ENCODE measurements at places on chromosomes 1 and 21.

- DNase-seq: no peak
Measured at GRCh38 chr1:154867064-154867825, 2.8 kb downstream of the KCNN3 start.

- no peak for DNase-seq
Measured at GRCh38 chr1:27293915-27294314, 28.0 kb upstream of the TMEM222 start.

- no peak for DNase-seq
Measured at GRCh38 chr21:38175306-38175705, 81.5 kb upstream of the KCNJ15 start.

- DNase-seq: no peak
Measured at GRCh38 chr1:33515607-33516006, 43.2 kb downstream of the ZSCAN20 start.

- DNase-seq: no peak
Measured at GRCh38 chr1:198497326-198498102, 43.0 kb downstream of the ATP6V1G3 start.

GRCh38 chr1:118185084-118185832 is at the start of gene SPAG17:
Gene SPAG17, minus strand, starts transcription at chr1:118185228. Its CDS starts 71 bp downstream, at chr1:118185157.
- no peak for DNase-seq

GRCh38 chr1:155966750-155967149 is 11.6 kb downstream of the ARHGEF2 start:
- no peak for DNase-seq

- DNase-seq: no peak
Measured at GRCh38 chr1:211908951-211909350, 78.4 kb upstream of the LPGAT1 start.

DNA sequence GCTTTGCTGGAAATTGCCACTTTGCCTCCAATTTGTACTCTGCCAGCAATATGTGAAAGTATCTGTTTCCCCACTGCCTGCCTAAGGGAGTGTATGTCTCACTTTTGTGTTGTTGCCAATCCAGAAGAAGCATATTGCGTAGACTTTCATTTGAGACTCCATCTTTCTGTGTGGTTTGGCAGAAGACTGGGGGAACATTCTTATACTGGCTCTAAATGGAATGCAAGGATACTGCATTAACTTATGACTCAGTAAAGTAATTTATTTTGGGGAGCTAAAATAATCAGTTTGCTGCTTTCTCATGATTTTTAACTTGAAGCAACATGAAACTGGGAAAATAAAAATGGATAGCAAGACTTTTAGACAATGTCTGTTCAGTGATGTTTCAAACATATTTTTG is 107.7 kb upstream of the TMPRSS2 start:
- no peak for DNase-seq

DNA sequence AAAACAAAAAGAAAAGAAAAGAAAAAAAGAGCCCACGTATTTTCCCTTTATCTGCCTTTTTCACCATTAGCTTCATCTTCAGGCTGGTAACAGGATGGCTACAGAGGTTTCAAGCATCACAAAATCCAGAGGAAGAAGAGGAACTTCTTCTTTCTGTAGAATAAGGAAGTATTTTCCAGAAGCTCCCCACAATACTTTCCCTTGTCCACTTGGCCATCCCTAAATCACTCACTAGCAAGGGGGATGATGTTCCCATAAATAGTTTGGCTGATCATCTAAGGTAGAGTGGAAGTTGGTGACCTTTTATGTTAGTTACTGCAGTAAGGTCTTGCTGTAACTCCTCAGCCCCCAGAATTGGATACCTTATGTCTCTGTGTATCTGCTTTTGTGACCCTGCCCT is 45.1 kb upstream of the RNF11 start:
- DNase-seq: no peak

GRCh38 chr1:27686223-27686990 is 14.4 kb upstream of the IFI6 start:
- no peak for DNase-seq

- DNase-seq: no peak
Measured at GRCh38 chr1:48717082-48717481, 59.6 kb downstream of the BEND5 start.

GRCh38 chr1:93180723-93181613 is at the start of gene CCDC18:
Gene CCDC18, plus strand, starts transcription at chr1:93180724. Its CDS starts 2,638 bp downstream, at chr1:93183362.
- peak; percentile 5 for DNase-seq

GRCh38 chr1:16970132-16970910 is 10.1 kb downstream of the MFAP2 start:
- no peak for DNase-seq

DNA sequence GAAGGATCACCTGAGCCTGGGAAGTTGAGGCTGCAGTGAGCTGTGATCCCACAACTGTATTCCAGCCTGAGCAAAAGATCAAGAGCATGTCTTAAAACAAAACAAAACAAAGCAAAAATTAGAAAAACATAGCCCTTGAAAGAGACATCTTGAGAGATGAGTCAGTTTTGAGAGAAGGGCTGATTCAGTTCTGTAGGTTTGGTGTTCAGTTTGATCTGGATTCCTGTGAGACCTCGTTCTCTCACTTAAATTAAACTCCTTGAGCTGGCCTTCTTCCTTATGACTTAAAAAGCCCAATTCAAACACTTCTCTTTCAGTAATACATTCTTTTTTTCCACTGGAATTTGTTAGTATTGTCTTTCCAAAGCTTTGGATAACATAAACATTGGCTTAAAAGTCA is 164.2 kb downstream of the NRIP1 start:
- DNase-seq: no peak

GRCh38 chr1:224901087-224901810 is 28.2 kb upstream of the DNAH14 start:
- no peak for DNase-seq

- no peak for DNase-seq
Measured at GRCh38 chr1:227899820-227900449, 47.8 kb downstream of the WNT9A start.

DNA sequence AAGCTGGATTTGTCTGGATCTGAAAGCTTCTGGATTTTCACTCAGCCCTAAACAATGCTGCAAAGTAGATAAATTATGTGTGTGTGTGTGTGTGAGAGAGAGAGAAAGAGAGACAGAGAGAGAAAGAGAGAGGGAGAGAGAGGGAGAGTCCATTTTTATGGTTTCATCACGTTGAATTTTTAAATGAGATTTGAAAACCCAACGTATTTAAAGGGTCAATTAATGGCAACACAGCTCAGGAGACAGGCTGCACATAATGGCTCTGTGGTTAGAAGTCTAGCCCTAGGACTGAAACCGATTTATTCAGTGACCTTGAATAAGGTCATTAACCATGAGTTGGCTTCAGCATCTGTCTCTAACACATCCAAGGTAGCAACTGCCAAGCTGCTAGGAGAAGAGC is 35.3 kb upstream of the FMN2 start:
- DNase-seq: no peak

DNA sequence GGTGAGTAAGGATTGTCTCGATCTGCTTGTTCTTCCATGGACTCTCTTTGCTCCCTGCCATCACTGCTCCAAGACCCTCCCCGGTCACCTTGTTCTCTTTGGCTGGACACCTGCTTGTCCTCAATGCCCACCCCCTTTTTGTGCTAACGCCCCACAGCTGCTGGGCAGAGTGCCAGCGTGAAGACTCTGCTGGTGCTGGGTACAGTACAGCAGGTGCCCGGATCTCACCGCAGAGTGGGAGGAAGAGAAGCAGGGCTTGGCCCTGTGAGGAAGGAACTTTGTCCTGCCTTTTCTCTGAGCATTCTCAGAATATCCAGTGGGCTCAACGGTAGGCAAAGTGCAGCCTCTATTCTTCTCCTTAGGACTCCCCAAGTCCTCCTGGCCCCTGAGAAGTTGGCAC is 90.1 kb downstream of the PLXNA2 start:
- no peak for DNase-seq

- DNase-seq: no peak
Measured at GRCh38 chr1:32907435-32907834, 6.2 kb upstream of the TMEM54 start.

DNA sequence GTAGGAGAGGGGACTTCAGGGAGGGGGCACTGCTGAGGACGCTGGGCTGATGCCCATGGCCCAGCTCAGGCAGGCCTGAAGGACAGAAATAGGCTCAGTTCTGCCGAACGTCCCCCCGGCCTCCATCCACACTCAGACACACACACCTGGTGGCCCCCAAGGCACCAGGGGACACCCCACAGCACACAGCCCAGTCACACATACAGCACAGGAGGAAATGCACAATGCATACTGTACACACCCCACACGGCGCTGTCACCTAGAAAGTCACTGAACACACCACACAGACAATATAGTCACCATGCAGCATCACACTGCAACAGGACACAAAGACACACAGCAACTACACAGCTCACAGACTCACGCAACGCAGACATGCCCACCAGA is 562 bp downstream of the SYTL1 start:
- DNase-seq: no peak

GRCh38 chr1:59506952-59507351 is 210.1 kb downstream of the FGGY start:
- DNase-seq: no peak

DNA sequence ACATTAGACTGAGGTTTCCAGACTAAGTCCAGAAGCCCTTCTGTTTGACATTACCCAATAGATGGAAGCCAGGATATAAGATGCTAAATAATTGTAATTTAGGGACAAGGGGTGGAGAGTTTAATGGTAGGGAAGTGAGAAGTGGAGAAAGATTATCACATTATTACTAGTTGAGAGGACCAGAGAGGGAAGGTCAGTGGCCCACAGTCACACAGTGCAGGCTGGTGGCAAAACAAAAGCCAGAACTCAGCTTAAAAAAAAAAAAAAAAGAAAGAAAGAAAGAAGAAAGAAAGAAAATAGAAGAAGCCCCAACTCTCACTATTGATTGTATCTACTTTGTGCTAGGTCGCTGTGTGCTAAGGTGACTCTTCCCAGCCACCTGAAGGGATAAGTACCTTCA is 41.6 kb upstream of the WNT4 start:
- DNase-seq: no peak

- DNase-seq: peak; percentile 71
Measured at GRCh38 chr1:180026556-180026955, 71.9 kb downstream of the CEP350 start.

DNA sequence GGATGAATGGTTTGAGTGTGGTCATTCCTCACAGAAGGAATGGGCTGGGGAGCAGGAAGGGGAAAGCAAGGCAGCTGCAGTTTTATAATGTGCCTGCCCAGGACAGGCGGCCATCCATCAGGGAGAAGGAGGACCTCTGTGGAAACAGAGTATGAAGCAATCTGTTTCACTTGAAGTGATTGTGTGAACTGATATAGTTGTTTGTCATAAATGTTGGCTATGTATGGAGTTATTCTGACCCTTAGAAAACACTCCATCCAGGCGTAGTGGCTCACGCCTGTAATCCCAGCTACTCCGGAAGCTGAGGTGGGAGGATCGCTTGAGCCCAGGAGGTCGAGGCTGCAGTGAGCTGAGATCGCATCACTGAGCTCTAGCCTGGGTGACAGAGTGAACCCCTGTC is 46.5 kb downstream of the NENF start:
- no peak for DNase-seq

DNA sequence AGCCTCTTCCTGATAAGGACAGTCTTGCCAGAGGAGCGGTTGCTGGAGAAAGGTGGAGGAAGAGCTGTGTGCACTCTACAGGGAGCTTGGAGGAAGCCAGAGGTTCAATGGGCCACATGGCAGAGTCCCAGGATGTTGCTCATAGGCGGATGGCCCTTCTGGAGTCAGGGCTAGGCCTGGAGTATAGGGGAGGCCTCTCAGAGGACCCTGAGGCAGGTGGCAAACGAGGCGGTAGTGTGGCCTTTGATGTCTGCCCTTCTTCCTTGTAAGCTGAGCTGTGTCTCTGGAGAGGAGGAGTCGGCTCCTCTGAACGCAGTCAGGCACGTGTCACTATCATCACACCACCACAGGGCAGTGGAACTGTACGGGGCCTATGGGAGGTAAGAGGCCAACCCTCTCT is 8.6 kb downstream of the PKP1 start:
- no peak for DNase-seq

DNA sequence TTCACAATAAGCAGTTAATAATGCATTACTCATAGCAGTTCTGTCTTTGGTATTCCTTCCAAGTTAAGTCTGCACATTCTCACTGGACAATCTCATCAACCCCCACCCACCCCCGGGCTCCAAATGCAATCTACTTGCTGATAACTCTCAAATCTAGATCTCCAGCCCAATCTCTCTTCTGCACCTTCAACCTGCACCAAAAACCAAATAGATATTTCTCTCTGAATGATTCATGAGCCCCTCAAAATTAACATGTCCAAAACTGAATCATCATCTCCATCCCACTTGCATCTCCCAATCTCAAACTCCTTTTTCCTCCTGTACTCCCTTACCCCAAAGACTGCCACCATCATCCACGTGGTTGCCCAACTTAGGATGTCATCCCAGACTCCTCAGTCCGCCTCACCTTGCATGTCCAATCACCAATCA is 2.7 kb downstream of the DOCK7 start:
- DNase-seq: no peak

DNA sequence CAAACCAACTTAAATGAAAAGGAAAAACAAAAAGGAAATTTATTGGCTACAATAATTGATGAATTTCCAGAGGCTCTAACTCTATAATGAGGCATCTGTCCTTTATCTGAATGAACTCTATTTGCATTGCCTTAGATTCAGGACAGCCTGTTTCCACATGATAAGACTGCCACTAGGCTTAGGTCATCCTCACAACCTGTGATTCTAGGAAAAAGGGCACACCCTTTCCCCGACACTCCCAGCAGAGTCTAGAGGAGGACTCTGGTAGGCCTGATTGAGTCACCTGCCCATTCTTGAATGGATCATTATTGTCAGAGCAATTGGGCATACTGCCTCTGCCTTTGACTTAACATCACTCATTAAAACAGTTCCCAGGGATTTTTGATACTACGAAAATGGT is 262.8 kb downstream of the TPR start:
- no peak for DNase-seq

DNA sequence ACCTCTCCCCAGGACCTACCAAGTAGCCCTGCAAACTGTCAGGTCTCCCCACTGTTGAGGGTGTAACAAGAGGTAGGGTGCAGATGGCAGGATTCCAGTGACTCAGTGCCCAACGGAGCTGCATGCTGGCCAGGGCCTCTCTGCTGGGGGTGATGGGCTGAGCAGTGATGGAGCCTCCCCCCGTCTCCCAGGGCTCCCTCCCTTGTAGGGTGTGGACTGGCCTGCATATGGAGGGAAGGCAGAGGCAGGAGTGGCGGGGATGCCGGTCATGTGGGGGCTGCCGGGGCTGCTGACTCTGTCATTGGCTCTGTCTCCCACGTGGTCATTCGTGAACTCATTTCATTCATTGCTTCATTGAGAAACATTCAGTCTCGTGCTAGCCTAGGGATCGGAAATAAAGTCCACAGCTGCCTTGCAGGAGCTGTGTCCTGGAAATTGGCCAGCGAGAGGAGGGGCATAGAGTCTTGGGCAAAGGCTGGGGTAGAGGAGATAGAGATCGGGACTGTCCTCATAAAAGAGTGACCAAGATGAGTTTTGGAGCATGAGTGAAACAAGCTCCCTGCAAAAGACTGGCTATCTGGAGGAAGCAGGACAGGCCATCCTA is 22.9 kb upstream of the DISP3 start:
- no peak for DNase-seq

DNA sequence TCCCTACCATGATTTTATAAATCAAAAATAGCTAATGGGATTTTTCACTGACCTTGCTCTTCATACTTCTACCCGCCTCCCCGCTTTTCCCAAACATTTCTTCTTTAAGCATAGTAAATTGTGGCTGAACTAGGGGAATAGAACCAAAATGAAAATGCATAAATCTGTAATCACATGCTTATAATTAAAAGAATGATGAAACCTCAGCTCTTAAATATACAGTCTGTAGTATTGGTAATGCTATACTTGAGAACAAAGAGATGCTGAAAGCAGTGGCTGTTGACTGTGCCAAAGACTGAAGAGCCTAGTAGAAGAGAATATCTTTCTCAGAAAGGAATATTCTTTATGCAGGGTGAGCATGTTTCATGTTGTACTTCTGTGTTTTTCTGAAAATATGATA is 249.1 kb downstream of the GREM2 start:
- DNase-seq: no peak
